ENCODE measurements at places on chromosomes 11 and 22.

GRCh38 chr11:70521475-70522308 is 123.4 kb downstream of the CTTN start:
- DNase-seq: peak; percentile 32

DNA sequence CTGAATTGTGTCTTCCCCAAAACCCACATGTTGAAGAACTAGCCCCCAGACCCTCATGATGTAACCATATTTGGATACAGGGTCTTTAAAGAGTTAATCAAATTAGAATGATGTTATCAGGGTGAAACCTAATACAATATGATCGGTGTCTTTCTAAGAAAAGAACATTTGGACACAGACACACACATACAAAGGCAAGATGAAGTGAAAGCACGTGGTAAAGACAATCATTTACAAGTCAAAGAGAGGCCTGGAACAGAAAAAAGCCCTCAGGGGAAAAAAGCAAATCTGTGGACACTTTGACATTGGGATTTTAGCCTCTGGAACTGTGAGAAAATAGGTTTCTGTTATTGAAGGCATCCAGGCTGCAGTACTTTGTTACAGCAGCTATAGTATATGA is 733.4 kb downstream of the JRKL start:
- no peak for DNase-seq

- no peak for DNase-seq
Measured at GRCh38 chr22:46043339-46043738, 66.4 kb upstream of the WNT7B start.

DNA sequence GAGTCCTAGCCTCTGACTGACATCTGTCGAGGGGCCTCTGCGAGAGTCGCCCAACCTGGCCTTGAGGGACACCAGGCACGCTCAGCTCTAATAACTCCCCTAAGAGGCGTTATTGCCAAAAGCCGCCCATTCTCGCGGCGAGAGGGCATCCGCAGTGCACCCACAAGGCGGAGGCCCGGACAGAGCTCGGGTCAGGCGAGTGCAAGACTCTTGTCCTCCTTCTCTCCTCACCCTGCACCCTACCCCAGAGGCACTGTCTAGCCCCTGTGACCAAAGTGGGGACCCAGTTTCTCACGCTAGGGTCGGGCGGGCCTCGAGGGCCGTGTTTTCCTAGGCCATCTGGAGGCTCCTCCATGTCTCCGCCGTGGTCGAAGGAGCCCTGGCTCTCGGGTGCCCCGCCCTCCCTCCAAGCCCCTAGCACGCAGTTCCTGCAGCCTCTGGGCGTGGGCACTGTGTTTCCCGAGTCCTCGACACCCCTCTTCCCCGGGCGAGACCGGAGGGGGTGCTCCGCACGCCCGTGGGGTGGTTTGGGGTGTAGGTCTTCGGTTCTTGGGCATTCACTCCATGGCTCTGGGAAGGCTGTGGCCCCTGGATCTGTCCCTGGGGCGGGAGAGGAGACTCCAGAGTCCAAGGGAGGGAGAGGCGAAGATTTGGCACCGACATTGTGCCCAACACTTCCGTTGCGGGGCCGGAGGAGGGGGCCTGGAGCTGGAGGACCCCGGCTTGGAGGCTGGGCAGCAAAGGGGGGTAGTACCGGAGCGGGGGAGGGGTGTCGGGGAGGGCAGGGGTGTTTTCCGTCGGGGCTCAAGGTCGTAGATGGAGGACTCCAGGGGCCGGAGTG is 1.0 kb downstream of the CHRM4 start:
- DNase-seq: no peak

DNA sequence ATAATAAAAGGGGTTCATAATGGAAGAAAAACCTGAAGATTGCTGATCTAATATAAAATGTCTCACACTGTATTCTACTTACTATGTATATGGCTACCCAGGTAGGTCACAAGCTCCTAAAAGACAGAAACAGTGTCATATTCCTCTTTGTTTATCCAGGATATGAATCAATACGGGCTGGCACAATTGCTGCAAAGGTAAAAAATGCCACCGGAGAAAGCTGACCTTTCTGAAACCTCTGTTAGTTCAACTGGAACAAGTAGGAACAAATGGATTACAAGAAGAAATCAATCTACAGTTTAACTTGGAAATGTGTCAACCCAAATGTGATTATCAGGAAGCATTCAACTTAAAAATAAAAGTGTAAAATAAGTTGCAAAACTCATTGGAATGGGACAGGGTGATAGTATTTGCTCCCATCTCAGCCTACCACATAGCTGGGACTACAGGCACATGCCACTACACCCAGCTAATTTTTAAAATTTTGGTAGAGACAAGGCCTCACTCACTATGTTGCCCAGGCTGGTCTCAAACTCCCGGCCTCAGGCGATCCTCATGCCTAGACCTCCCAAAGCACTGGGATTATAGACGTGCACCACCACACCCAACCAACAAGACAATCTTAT is 27.6 kb downstream of the SLC35F2 start:
- DNase-seq: no peak

DNA sequence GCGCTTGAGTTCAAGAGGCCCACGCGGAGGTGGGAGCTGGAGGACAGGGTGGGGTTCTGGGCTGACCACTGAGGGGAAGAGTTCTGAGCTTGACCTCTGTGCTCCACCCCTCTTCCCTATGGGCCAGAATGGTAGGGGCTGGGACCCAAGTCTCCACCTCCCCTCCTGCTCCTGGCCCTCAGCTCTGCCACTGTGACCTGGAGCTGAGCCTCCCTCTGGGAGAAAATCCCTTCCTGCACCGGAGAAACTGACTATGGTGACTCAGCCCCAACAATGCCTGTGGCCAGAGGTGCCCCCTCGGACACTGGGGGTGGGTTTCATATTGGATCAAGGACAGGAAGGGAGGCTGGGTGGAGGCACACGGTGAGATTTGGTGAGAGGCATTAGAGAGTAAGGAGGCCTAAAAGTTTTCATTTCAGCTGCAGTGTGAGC is 23.0 kb downstream of the RELT start:
- DNase-seq: no peak

- DNase-seq: no peak
Measured at GRCh38 chr11:30310623-30311022, 12.3 kb upstream of the ARL14EP start.

- DNase-seq: no peak
Measured at GRCh38 chr11:64224891-64225607, 937 bp downstream of the TRPT1 start.

All from natural killer cell treated with Interleukin-12 subunit alpha and Interleukin-12 subunit beta and Interleukin-15 and Interleukin-18, amount 100 ng/mL, for 72 hours (primary cell).